ENCODE measurements at places on chromosomes 13 and 19. TPM values are rescaled to one million over a fixed set of nuclear protein-coding genes. Genes with fewer than 3 reads are reported as not detected.

The ZNF83 gene
- total RNA-seq: 43.1 TPM

The PALM3 gene
- under 0.01 TPM for total RNA-seq

The VSIG10L gene
- 1.7 TPM for total RNA-seq

The NOTCH3 gene
- total RNA-seq: 0.60 TPM

The ZNF85 gene
- total RNA-seq: 19.7 TPM

The WDFY2 gene
- total RNA-seq: 3.8 TPM

The SOX1 gene
- not detected for total RNA-seq

The CD177 gene
- total RNA-seq: not detected

The NLRP5 gene
- not detected for total RNA-seq

The RFXANK gene
- total RNA-seq: 91.3 TPM

The ERICH4 gene
- total RNA-seq: not detected

The NLRP4 gene
- not detected for total RNA-seq

The SYDE1 gene
- 23.3 TPM for total RNA-seq

The C19orf67 gene
- total RNA-seq: not detected

The BORA gene
- total RNA-seq: 26.0 TPM

The ZNF564 gene
- total RNA-seq: 3.3 TPM

The ZNF583 gene
- 2.1 TPM for total RNA-seq

The CCL25 gene
- not detected for total RNA-seq

The CLASRP gene
- 12.1 TPM for total RNA-seq

The MRPL4 gene
- total RNA-seq: 71.7 TPM

The ADGRE3 gene
- not detected for total RNA-seq

The FGF21 gene
- not detected for total RNA-seq

The NKPD1 gene
- total RNA-seq: 0.20 TPM

The MLLT1 gene
- total RNA-seq: 8.8 TPM

The FKBP8 gene
- 199 TPM for total RNA-seq

The PDCD5 gene
- 288 TPM for total RNA-seq

The ARL11 gene
- not detected for total RNA-seq

The CEACAM3 gene
- not detected for total RNA-seq

The ZNF850 gene
- 4.1 TPM for total RNA-seq

The PTH2 gene
- total RNA-seq: not detected

The ZNF813 gene
- total RNA-seq: 4.9 TPM

The FCER2 gene
- total RNA-seq: not detected

The TLE6 gene
- total RNA-seq: 0.84 TPM

The C19orf33 gene
- total RNA-seq: not detected

The FCHO1 gene
- 0.60 TPM for total RNA-seq

The F7 gene
- not detected for total RNA-seq

The HS6ST3 gene
- total RNA-seq: not detected

The DCT gene
- not detected for total RNA-seq

The FBXO17 gene
- total RNA-seq: 22.1 TPM

The KLK4 gene
- not detected for total RNA-seq

The ADAT3 gene
- total RNA-seq: 1.3 TPM

The URAD gene
- total RNA-seq: not detected

The DAND5 gene
- total RNA-seq: not detected

The ZNF600 gene
- total RNA-seq: 8.3 TPM

The CLEC17A gene
- not detected for total RNA-seq

The PSG4 gene
- 3.3 TPM for total RNA-seq

The PRR20E gene
- total RNA-seq: not detected

The ZNF256 gene
- total RNA-seq: 2.7 TPM

The ATP4A gene
- total RNA-seq: not detected

The CERS1 gene
- total RNA-seq: 1.4 TPM

The DACH1 gene
- total RNA-seq: not detected

The TMEM86B gene
- 0.60 TPM for total RNA-seq

The IGFL3 gene
- not detected for total RNA-seq

The ZNF625 gene
- 7.9 TPM for total RNA-seq

The SERPINE3 gene
- not detected for total RNA-seq

The CEACAM16 gene
- not detected for total RNA-seq

The OCEL1 gene
- total RNA-seq: 8.1 TPM

The ZNF837 gene
- total RNA-seq: 1.1 TPM

Data from RPMI7951 (cell line).